ENCODE measurements at places on chromosomes 2 and 18.

GRCh38 chr2:235595422-235596010 is 101.7 kb downstream of the AGAP1 start:
- peak; percentile 57 for DNase-seq

GRCh38 chr18:12059334-12060181 is 34.1 kb upstream of the ANKRD62 start:
- DNase-seq, result no peak

- no peak for DNase-seq
Observed at GRCh38 chr2:82827426-82827825, 1631.7 kb downstream of the SUCLG1 start.

DNA sequence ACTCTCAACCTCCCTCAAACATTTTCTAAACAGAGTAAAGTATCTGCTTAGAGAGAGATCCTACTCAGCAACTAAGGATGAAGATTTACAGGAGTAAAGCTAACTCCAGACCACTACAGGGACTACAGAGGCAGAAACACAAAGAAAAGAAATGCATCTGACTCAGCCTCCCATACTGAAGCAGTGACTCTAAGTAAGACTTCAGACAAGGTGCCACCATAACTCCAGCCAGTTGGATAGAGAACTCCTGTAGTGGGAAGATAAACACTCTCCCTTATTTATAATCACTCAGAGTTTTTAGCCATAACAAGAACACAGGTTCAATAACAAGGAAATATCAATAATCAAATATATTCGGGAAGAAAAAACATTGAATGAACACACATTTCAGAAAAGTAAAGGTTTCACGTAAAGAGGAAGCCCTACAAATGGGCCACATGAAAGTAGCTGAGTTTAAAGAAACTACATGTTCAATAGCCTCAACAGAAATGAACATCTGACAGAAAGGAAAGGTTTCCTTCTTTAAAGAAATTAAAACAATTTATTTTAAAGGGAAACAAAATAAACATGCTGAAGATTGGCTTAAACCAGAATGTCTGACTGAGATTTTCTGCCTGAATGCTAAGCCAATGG is 519.9 kb downstream of the KCNJ3 start:
- DNase-seq, result no peak

GRCh38 chr2:193810533-193810932 is 1615.8 kb upstream of the TMEFF2 start:
- no peak for DNase-seq

DNA sequence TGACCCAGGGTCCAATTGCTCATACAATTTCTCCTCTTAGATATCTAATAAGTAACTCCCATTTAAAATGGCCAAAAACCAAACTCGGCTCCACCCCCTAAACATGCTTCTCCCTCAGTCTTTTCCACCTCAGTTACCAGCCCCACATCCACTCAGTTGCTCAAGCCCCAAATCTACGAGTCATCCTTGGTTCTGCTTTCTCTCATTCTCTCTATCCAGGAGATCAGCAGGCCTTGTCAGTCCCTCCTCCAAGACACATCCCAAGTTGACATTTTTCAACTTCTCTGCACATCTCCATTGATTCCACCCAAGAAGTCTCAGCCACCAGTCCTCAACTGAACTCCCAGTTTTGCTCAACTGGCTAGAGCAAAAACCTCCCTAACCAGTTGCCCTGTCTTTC is 40.5 kb upstream of the RTN4 start:
- no peak for DNase-seq

- DNase-seq, result no peak
Observed at GRCh38 chr18:79320216-79320850, 75.4 kb upstream of the NFATC1 start.

- no peak for DNase-seq
Observed at GRCh38 chr2:46852598-46852997, 63.0 kb downstream of the MCFD2 start.

GRCh38 chr18:58291131-58291530 is 247.1 kb downstream of the NEDD4L start:
- DNase-seq, result no peak

DNA sequence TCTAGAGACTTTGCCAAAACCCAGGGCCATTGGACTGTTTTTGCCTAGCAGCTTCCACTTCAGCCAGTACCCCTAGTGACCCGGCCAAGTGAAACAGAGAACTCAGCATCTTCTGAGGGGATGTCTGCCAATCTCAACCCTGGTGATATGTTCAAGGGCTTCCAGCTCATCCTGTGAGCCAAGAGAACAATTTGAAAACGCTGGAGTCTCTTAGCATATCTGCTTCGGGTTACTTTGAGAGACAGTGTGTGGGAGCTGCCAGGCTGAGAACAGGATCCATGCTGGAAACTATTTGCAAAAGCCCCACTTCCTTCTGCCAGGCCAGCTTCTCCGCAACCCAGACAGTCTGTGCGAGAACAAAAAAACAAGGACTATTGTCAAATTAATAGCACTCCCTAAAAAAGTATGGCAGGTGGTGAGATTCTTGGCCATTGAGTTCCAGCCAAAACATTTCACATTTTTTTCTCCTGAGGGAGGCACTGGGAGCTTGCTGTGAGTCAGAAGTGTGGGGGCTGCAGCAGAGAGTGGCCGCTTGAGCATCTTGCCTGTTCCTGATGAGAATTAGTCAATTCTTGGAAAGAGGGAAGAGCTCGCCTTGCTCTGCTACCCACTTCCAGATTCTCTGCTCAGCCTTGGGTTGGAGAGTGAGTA is 395.6 kb upstream of the TRIB2 start:
- DNase-seq, result no peak

DNA sequence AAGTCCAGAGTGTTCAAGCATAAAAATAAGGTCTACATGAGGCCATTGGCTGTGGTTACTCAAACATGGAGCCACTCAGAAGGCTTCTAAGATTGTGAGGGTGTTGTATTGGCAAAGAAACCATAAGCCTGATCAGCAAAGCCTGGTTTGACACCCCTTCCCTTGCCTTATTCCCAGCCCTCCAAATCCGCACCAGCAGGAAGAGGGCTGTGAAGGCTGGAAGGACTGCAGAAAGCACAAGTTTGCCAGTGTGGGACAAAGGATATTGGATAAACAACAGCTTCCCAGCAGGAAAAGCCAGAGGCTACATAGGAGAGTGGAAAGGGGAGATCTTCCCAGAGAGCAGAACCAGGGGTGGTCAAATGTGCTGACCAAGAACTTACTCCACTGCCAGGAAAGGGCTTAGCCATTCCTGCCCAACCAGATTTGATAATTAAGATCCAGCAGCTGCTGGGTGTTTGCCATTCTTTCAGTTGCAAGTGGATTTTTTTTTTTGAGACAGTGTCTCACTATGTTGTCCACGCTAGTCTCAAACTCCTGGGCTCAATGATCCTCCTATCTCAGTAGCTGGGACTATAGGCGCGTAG is 1.5 kb upstream of the PRKAG3 start:
- DNase-seq, result no peak
